ENCODE measurements at places on chromosomes 12 and 14.

DNA sequence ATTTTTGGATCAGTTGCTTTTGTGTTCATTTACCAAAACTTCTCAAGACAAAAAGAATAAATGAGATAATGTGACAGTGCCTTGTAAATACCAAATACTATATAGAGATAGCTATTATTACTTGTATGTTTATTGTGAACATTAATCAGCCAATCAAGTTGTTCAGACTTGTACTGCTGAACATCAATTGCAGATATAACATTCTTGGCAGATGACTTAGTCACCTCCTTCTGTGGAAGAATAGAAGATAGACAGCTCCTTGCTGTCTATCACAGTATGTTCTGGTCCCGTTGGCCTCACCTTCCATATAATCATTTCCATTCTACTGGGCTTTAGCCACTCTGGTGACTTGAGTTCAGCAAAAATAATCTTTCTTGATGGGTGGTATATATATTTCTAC is 30.1 kb downstream of the PSEN1 start:
- DNase-seq = no peak

DNA sequence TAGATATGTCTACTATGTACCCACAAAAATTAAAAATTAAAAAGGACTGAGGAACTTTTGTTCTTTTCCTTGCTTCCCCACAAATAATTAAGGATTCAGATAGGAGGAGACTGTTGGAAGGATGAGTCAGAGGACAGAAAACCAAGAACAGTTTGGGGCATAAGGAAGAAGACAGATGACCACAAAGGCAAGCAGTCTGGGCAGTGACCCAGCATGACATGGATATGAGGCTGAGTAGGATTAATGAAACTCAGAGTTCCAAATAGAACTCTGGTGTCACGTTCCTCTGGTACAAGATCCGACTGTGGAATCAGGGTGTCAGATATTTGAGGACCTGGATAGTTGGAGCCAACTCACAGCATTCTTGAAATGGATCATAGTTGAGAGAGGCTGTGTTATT is 89.3 kb upstream of the SLC38A4 start:
- no peak for DNase-seq

- DNase-seq = no peak
Observed at GRCh38 chr12:100166232-100166631, 23.6 kb upstream of the BLTP3B start.

- DNase-seq = no peak
Observed at GRCh38 chr14:24243336-24243836, 963 bp upstream of the TINF2 start.
